ENCODE measurements at places on chromosomes 6 and 20.
A peak's percentile ranks its signal among the peaks of the same experiment; 100 is the strongest.

GRCh38 chr6:116461331-116461931 is at the start of gene CALHM6:
CALHM6 (plus strand) TSS chr6:116461375; CDS start chr6:116461930, 555 bp downstream.
- DNase-seq: no peak

DNA sequence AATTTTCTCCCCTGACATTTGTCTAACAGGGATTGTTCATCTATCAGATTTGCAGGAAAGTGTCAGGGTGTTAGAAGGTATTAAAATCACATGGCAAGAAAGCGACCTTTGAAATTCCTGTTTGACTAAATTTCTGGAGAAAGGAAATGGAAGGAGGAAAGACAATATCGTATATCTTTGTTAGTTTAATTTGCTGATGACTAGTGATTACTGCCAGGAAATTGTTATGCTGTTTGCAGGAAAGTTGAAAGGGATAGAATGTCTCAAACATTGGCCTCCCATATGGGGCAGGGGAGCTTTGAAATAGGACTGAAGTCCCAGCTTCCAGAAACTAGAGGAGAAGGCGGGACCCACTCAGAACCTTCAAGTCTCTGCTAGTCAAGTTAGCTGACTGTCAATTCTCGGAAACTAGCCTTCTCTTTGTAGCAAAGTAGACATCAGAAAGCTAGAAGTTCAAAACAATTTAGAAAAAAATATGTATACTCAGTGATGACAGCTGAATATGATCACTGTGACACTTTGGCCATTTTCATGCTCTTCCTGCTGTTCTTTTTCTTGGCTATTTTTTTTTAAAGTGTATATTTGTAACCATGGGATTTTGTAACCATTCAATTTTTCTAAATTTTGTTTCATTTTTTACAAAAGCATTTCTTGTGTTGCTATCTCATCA is 53.4 kb upstream of the RALGAPA2 start:
- no peak for DNase-seq

DNA sequence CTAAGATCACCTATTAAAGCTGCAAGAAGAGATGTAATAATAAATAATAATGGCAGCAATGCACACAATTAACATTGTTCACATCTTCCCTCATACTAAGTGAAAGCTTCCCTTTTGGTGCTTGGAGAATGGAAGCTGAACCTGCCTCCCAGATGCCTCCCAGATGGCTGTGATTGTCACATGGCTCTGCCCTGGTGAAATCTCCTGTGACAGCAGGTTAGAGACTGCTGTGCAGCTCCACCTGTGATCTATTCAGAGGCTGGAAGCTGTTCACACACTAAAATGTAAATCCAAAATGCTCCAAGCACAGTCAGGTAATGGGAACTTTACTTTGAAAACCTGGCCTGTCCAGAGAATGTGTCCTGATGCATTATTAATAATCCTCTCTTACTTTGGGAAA is 41.7 kb upstream of the RGS17 start:
- DNase-seq: no peak

- DNase-seq: no peak
Observed at GRCh38 chr6:133816171-133816570, 72.7 kb upstream of the TCF21 start.

DNA sequence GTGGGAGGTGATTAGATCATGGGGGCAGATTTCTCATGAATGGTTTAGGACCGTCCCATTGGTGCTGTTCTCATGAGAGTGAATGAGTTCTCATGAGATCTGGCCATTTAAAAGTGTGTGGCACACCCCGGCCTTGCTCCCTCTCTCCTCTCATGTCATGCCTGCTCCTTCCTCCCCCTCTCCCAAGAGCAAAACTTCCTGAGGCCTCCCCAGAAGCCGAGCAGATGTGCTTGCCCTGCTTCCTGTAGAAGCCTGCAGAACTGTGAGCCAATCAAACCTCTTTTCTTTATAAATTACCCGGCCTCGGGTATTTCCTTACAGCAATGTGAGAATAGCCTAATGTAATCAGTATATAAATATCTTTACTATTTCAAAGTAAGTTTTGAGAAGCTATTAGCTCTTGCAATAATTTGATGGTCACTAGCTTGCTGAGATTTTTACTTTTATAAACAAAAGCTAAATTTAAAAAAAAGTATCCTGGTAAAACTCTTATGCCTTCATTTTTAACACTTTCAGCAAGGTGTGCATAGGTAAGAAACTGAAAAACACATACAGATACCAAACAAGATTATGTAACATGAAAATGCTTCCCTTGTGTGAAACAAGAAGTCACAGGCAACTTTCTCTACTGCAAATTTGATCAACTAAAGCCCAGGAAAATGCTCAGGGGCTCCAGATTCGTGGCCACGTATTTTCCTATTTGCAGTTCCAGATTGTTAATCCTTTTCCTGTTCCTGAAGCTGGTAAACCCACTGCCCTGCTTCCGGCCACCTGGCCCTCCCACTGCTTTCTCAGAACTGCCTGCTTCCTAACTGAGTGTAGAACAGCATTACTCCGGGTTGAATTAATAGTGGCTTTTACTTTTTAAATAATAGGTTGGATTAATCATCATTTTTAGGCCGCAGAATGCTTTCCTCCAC is 395.1 kb upstream of the CNR1 start:
- DNase-seq: no peak

DNA sequence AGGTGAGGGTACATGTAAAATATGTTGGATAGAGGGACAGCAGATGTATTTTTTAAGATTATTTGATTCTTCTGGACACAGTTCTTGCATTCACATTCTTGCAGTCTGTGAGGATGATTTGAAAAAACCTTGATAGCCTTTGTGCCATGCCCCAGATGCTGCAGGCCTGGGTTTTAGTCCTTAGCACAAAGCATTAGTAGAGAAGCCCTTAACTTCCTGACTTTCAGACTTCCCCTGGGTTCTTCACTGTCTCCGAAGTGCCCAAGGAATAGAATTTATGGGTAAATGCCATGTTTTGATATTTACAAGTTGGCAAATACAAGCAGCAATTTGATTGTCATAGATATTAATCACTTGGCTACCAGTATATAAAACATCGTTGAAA is 67.6 kb upstream of the SUPT3H start:
- DNase-seq: no peak

- DNase-seq: no peak
Observed at GRCh38 chr6:47308552-47309290, 984 bp downstream of the TNFRSF21 start.

DNA sequence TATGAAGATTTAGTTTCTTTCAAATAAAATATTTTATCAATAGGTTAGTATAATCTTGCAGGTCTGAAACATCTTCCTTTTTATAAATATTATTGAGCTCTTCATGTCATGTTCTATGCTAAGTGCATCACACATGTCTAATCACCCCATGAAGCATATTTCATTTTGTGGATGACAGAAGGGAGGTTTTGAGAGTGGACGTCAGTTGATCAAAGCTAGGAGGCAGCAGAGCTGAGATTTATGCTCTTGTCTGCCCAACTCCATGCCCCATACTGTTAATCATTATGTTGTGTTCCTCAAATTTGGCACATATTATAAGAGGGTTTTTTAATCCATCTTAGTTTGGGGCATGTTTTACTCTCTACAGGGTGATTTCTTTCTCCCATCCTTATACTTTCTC is 22.7 kb downstream of the DSE start:
- no peak for DNase-seq

GRCh38 chr6:119479860-119480655 is 130.5 kb upstream of the MAN1A1 start:
- peak; percentile 5 for DNase-seq

DNA sequence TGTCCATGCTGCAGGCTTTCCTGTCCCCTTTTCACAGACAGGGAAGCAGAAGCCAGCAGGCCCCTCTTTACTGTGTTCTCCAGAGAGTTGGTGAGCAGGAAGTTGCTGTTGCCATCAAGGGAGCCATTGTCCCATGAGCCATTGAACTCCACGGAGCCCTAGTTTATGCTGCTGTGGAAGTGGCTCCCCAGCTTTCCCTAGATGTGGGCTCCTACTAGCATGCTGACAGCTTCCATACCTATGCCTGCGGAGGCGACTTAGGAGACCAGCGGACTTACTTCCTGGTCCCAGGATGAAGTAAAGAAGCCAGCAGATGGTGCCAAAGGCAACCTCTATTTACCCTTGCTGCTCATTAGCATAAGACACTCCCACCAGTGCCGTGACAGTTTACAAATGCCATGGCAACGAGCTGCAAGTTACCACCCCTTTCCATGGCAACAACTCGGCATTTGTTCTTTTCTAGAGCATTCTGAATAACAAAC is 30.8 kb upstream of the FKBP1A start:
- peak; percentile 73 for DNase-seq
